ENCODE measurements at places on chromosomes 12 and 14.

DNA sequence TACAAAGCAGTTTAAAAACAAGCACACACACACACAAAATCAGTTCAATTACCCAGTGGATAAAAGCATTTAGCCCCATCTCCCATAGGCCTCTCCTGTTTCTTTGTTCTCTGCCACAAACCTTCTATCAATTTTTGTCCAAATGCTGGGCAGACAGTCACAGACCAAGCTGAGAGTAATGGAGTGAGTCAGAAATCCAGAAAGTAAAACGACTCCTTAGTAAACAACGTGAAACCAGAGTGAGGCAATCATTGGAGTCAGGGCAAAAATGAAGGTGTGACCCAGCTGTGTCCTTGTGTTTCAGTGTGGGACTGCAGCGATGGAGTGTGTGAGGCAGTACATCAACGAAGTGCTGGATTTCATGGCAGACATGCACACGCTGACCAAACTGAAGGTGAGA, 102.0 kb downstream of the PRIMA1 start:
- DNase-seq: no peak

DNA sequence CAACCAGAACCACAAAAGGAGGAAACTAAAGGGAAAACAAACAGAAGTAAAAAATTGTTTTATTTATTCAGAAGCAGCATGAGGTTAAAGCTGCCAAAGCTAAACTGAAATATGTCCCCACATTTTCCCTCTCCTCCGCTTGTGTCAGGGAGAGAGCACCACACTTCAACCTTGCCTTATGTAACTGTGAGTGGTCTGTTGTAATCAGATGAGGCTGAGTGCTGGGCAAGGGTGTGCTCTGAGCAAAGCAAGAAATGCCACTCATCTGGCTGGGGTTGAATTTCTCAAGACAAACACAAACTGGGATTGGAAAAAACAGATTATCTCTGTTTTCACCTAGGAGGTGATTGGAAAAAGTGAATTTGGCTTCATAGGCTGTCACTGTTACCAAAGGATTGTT, 12.2 kb downstream of the CAPZA3 start:
- no peak for DNase-seq

- no peak for DNase-seq
Measured at GRCh38 chr12:49888461-49889151, 15.1 kb downstream of the FAIM2 start.

GRCh38 chr12:85155791-85156190, 119.6 kb downstream of the LRRIQ1 start:
- no peak for DNase-seq

All from stimulated activated CD4-positive, alpha-beta T cell treated with anti-CD3 and anti-CD28 coated beads, TNF-alpha, amount 100 ng/mL, for 48 hours (primary cell).